ENCODE measurements at places on chromosomes 13 and 19.
A peak's percentile ranks its signal among the peaks of the same experiment; 100 is the strongest.

GRCh38 chr19:18349524-18350128 is 9.2 kb downstream of the PGPEP1 start:
- DNase-seq = no peak

DNA sequence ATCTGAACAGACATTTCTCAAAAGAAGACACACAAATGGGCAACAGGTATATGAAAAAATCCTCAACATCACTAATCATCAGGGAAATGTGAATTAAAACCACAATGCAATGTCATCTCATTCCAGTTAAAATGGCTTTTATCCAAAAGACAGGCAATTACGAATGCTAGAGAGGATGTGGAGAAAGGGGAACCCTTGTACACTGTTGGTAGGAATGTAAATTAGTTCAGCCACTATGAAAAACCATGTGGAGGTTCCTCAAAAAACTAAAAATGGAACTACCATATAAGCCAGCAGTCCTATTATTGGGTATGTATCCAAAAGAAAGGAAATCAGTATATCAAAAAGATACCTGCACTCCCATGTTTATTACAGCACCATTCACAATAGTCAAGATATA is 24.7 kb upstream of the ZC3H13 start:
- DNase-seq = no peak

GRCh38 chr19:35712567-35713505 is 5.0 kb upstream of the KMT2B start:
- DNase-seq = peak; percentile 78

- no peak for DNase-seq
Observed at GRCh38 chr19:18780081-18780480, 11.0 kb downstream of the COMP start.

- no peak for DNase-seq
Observed at GRCh38 chr13:91036886-91037285, 310.6 kb upstream of the MIR17HG start.

DNA sequence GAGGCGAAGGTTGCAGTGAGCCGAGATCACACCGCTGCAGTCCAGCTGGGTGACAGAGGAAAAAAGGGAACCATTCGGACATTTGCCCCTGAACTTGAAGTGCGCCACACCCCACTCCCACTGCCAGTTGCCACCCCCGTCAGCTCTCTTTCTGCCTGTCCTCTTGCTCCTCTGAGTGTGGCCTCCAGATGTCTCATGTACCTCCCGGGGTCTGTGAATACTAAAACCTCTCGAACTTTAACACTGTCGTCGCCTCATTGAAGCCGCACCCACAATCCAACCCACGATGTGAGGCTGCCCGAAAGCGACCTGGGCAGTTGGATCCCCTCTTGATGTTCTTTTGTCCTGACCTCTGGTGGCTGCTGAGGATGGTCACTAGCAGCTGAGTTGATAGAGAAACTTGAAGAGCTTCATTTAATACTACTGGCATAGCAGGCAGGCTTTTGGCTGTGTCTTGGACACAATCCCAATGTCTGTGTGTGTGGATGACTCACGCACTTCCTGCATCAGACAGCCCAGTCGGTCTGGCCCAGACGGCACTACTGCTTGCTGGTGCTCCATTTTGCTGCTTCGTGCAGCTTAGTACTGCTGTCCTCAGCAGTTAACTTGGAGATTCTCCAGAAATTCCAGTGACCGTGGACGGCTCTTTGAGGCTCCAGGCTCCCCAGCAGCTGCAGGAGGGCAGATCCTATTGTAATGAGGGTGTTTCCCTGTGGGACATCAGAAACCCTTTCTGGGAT is 4.2 kb downstream of the FPR3 start:
- no peak for DNase-seq

DNA sequence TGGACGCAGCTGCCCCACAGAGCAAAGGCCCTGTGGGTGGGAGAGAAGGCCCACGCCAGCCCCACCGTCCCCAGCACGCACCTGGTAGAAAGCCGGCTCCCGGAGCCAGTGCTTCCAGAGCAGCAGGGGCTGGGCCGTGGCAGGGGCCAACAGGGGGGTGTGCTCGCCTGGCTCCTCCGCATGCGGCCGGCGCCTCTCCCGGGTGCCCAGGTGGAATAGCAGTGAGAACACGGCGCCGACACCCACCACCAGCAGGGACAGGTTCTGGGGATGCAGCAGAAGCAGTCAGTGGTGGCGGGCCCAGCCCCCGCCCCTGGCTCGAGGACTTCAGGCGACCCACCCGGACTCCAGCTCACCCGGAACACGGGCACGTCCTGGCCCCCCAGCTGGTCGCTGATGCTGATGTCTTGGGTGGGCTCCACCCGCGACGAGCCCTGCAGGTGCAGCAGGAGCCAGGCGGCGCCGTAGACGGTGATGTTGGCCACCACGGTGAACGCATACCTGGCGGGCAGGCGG is 8.9 kb downstream of the TEKTIP1 start:
- no peak for DNase-seq

GRCh38 chr19:49081273-49081672 is 4.0 kb upstream of the SNRNP70 start:
- DNase-seq = no peak

DNA sequence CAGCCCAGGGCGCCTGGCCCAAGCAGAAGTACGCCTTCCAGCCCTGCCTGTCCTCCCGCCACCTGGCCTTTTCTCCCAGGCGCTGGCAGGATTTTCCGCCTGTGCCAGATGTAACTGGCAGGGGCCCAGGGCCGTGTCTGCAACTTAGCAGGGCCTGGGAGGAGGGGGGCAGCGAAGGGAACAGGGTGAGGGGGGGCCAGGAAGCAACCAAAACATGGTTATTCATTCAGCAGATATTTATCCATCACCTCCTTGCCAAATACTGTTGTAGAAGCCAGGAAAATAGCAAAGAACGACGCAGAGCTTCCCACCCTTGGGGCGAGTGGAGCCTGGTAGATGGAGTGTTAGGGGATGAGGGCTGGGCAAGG is 5.6 kb downstream of the TLE6 start:
- DNase-seq = no peak

- DNase-seq = no peak
Observed at GRCh38 chr13:113155201-113155600, 3.2 kb upstream of the PROZ start.

DNA sequence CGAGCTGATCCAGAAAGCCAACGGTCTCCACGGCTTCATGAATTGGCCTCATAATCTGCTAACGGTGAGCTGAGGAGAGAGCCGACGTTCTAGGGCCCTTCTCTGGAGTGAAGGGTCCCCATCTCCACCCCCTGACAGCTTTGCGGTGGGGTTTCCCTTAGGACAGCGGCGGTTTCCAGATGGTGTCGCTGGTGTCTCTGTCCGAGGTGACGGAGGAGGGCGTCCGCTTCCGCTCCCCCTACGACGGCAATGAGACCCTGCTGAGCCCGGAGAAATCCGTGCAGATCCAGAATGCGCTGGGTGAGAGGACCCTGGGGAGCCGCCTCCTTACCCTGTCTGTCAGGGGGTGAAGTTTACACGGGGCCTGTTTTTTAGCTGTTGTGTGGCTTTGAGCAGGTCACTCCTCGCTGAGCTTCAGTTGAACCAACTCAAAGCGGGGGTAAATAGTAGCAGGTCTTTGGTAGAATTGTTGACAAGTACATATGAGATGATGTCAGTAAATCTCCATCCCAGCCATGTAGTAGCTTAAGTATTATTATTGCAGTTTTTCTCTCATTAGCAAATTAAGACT is 801 bp downstream of the QTRT1 start:
- DNase-seq = no peak

DNA sequence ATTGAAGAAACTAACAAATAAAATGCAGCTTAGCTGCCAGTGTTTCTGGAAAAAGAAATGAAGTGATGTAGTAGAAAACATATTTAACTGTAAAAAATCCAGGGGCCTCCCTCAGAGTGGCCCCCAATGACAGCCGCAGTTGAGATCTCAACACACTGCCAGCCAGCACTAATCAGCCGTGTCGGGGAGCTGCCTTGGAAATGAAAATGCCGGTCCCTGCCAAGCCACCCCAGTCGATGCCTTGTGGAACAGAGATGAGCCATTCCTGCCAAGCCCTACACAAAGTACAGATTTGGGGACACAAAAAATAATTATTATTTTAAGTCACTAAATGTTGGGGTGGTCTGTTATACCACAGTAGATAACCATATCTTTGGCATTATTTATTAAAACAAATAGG is 1342.4 kb downstream of the EFNB2 start:
- DNase-seq = no peak

GRCh38 chr13:53041968-53042516 is 13.4 kb downstream of the OLFM4 start:
- no peak for DNase-seq

DNA sequence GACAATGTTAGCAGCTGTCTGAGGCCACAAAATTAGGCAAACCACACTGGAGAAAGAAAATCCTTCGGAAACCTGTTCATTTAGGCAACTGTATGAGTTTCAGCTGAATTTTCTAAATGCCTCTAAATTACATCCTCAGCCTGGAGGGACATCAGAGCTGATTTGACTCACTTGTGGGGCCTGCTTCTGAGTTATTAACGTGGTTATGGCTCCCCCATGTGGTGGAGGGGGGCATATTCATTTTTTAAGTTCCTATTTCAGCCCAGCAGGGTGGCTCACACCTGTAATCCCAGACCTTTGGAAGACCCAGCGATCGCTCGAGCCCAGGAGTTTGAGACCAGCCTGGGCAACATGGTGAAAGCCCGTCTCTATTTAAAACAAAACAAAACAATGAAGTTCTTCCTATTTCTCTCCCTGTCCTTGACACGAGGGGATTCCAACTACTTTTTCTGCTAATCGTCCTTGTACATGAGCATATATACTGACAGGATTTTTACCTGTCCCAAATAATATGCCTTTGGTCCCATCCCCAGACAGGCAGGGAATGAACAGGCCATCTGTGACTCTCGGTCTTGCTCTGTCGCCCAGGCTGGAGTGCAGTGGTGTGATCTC is 31.5 kb upstream of the HIF3A start:
- DNase-seq = peak; percentile 44

- no peak for DNase-seq
Observed at GRCh38 chr13:29515372-29515771, 80.1 kb downstream of the SLC7A1 start.

GRCh38 chr19:51450730-51451307 is 7.4 kb downstream of the SIGLEC8 start:
- no peak for DNase-seq

DNA sequence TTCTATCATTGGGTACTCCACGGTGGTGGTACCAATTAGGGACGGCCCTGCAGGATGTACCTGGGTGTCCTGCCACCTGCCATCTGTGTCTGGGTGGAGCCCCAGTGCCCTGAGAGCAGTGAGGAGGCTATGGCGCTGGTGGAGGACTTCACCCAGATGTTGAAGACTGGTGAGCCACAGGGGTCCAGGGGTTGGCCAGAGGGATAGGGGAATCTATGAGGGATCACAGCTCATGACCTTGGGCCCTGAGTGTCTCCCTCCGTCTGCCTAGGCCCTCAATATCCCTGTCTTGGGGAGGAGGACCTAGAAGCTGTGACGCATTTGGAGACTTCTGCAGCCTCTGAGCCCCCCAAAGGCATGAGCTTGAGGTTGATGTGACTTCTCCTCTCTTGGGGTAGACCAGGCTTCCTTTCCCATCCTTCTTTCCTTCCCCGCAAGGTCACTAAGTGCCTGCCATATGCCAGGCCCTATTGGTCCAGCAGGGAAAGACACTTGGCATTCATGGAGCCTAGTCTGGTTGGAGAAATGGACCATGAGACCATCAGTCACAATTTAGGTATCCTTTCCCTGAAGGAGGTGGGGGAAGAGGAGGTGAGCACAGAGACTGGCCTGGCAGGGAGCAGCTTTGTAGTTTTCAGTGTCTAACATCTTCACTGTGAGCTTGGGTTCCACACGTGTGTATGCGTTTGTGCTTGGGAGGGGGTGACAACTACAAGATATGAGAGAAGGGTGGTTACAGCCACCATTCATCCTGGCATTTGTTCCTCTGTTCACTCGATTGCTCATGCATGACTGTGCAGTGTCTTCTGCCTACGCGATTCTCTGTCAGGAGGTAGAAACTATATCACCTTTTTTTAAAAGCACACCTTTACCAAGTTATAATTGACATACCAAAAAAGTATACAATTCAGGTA is 5.1 kb upstream of the MZF1 start:
- no peak for DNase-seq

DNA sequence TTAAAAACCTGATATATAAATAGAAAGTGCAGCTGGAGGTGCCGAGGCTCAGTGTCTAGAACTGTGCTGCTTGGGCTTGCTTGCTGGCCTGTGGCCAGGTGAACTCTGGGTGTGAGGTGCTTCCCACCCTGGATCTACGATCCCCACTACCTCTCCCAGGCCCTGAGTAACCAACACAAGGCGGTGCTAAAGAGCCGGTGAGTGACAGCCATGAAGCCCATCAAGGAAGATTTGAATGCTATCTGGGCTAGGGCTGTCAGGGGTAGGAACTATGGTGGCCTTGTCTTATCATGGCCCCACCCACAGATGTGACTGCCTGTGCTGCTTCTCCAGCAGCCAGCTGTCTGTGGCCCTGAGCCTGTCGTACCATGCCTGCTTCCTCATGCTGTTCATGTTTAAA is 25.6 kb upstream of the ZNF91 start:
- no peak for DNase-seq

DNA sequence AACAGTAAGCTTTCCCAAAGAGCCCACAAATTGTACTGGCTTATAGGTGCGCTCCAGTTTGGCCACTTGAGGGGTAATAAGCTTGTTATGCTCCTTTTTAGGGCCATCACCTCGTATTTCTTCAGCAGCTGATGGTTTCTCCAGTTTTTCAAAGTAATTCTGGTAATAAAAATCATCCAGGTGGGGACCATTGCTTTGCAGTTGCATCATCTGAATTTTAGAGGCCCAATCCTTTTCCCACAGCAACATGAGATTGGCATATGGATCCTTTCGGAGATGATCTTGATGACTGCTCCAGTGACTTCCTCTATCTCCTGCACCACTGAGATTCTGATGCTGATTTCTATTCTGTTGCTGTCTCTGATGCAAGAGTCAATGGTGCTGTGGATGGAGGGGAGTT is 27.1 kb downstream of the ZNF546 start:
- DNase-seq = no peak

DNA sequence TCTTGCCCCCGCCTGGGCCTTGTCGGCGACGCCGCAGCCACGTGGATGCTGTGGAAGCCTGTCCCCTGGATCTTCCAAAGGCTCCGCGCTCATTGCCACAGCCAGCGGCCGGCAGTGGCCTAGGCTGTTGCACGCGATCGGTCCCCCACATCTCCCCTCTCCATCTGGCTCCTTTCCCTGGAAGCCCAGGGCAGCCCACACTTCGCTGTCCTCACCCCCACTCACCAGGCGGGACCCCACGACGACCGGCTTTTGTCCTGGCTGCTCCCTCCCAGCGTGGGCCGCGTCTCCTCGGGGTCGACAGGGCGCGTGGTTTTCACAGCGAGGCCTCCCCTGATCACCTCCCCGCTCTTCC is 605 bp upstream of the TEX30 start:
- DNase-seq = no peak

GRCh38 chr19:38845374-38846024 is 4.3 kb downstream of the HNRNPL start:
- DNase-seq = no peak

All from GM12864 (cell line).